ENCODE measurements at places on chromosomes 13 and 19.

GRCh38 chr19:17829855-17830566 lies 8.7 kb upstream of the INSL3 start:
- no peak for DNase-seq

GRCh38 chr19:7851623-7852500 lies 21.8 kb downstream of the EVI5L start:
- no peak for DNase-seq

DNA sequence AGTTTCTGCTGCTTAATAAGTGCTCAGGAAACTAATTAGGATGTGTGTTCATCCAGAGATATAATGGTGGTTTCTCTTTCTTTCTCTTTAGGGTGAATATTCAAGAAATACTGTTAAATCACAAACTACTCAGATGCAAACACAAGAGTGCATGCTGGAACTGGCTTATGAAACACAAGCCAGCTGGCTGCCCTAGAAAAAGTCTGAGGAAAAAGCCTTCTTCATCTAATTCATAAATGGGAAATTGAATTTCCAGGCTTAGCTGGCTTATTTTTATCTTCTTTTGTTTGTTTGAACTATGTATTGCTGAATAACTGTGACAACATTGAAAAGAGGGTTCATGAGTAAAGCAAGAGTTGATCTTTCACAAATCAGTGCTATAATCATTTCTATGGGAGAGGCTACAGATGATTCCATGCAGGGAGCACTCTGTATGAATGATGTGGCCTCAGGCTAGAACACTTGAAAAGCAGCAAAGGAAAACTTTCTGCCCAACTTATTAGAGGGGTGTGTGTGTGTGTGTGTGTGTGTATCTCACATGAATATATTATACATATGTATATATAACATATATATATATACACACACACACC lies 69.8 kb upstream of the SCEL start:
- no peak for DNase-seq

- no peak for DNase-seq
These were observed at the start of gene CEACAM4 for GRCh38 chr19:41626877-41627276. Gene CEACAM4 (minus strand): TSS chr19:41627074. CDS start chr19:41626963, 111 bp downstream.

DNA sequence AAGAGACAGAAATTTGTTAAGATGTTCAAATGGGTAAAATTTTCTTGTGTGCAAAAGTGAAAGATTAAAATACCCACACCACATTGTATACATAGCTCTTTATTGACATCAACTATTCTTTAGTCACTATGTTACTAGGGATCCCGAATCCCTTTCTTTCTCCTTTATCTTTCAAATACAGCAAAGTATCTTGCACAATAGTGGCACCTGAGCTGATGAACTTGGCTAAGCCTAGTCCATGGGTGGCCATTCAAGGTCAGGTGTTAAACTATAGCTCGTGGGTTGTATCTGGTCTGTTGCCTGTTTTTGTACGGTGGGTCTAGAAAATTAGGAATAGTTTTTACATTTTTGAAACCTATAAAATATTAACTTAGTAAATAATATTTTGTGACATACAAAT lies 210.9 kb downstream of the SLITRK6 start:
- no peak for DNase-seq

- no peak for DNase-seq
These were observed 567 bp upstream of the CTU1 start for GRCh38 chr19:51108805-51109146.

DNA sequence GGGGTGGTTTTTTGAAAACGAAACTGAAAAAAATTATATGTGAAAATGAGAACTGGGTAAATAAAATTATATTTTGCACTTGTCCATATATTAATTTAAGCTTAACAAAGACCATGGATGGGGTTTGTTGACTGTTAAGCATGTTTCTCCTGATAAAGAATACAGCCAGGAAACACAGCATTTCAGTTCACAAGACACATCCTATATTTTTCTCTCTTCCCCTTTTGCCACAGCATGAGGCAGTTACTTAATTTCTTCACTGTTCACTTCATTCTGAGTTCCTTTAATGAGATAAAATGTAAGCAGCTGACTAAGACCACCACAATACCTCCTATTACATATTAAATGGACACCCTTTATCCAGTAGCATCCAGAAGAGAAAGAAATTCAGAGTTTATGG lies 64.0 kb downstream of the RXFP2 start:
- DNase-seq = no peak

GRCh38 chr13:36806102-36806501 lies 12.9 kb upstream of the RFXAP start:
- DNase-seq = no peak

GRCh38 chr19:34120846-34121639 lies 51.3 kb upstream of the LSM14A start:
- DNase-seq = no peak

DNA sequence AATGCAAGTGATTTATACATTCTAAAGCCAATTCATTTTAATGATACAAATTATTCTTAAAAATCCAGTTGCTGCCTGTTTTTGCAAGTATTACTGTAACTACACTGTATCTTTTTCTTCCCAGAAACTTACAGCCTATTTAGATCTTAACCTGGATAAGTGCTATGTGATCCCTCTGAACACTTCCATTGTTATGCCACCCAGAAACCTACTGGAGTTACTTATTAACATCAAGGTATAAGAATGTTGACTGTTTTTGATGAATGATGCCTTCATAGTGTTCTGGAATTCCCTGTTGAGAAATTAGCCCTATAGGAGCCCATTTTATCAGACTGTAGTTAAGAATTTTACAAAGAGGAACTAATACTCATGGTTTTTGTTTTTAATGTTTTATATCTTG lies 25.0 kb downstream of the ITM2B start:
- no peak for DNase-seq

All from HFF-Myc (cell line).